ENCODE measurements at places on chromosomes 3 and 15. TPM values are rescaled to one million over a fixed set of nuclear protein-coding genes. Genes with fewer than 3 reads are reported as not detected.

DNA sequence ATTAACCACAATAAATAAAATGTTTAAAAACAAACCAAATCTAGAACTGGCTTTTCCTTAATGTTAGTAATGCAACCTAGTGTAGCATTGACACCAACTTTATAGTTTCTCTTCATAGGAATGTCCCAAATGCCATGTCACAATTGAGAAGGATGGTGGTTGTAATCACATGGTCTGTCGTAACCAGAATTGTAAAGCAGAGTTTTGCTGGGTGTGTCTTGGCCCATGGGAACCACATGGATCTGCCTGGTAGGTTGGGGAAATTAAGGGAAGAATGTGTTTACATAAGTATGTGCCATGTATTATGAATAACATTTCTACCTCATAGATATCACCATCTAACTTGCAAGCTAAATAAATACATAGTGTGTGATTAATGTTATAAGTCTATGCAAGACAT, 84.4 kb upstream of the GOLGA6B start:
- H3K4me3 ChIP-seq, result no peak overlapping the region
- no peak overlapping the region for H3K27ac ChIP-seq
- peaks cover 19% of the 10 kb centered on the region for H3K36me3 ChIP-seq
- DNase-seq, result no peak

- no peaks in the 10 kb centered on the region for H3K27me3 ChIP-seq
- no peak overlapping the region for H3K27ac ChIP-seq
- no peaks in the 10 kb centered on the region for H3K36me3 ChIP-seq
- no peak overlapping the region for H3K4me3 ChIP-seq
- peaks cover 26% of the 10 kb centered on the region for H3K4me1 ChIP-seq
Observed at GRCh38 chr15:70281261-70281810, 183.6 kb upstream of the TLE3 start.

- DNase-seq, result no peak
- H3K36me3 ChIP-seq, result no peaks in the 10 kb centered on the region
- no peak overlapping the region for H3K4me3 ChIP-seq
- H3K27me3 ChIP-seq, result no peaks in the 10 kb centered on the region
Observed at GRCh38 chr3:119300991-119301391, 6.8 kb downstream of the ARHGAP31 start.

DNA sequence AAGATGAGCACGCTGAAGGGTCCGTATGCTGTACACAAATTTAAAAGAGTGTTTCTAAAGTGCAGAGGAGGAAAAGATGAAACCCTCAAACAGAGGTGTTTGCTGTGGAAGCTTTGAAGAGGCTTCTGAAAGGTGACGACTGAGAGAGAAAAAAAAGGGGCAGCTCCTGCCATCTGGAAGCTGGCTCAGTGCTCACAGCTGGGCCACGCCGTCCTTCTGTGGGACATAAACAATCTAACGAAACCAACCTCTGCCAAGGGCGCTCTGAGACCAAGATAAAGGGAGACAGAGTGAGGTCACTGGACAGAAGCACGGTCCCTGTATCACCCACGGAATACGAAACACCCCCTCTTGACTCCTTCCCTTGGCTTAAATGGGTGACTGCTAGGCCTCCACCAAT, 96.3 kb upstream of the SLC6A6 start:
- H3K36me3 ChIP-seq, result no peaks in the 10 kb centered on the region
- peaks cover 2% of the 10 kb centered on the region for H3K4me1 ChIP-seq
- no peak overlapping the region for H3K4me3 ChIP-seq
- no peak overlapping the region for H3K27ac ChIP-seq

- H3K4me3 ChIP-seq, result no peak overlapping the region
- H3K4me1 ChIP-seq, result no peaks in the 10 kb centered on the region
- H3K36me3 ChIP-seq, result no peaks in the 10 kb centered on the region
- H3K27ac ChIP-seq, result no peak overlapping the region
Observed at GRCh38 chr15:48887144-48887543, 9.2 kb downstream of the EID1 start.

DNA sequence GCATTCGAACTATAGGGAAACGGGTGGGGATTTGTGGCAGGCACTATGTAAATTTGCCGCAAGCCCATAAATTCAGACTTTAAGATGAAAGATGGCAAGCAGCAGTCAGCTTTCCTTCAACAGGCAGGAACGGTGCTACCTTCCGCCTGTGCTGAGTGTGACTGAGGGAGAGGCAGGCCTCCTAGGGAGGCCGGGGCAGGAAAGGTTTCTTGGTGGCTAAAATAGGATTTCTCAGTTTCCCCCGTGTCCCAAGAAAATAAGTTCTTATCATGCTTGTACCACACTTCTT, 12.5 kb downstream of the FLNB start:
- no peak for DNase-seq
- H3K4me3 ChIP-seq, result no peak overlapping the region
- H3K4me1 ChIP-seq, result peaks cover 42% of the 10 kb centered on the region
- H3K27ac ChIP-seq, result peak overlapping the region; percentile 94

- no peak overlapping the region for H3K27ac ChIP-seq
- peaks cover 43% of the 10 kb centered on the region for H3K27me3 ChIP-seq
- H3K36me3 ChIP-seq, result no peaks in the 10 kb centered on the region
- no peak for DNase-seq
- H3K4me1 ChIP-seq, result no peaks in the 10 kb centered on the region
Observed at GRCh38 chr15:72932472-72932871, 119.8 kb upstream of the NEO1 start.

GRCh38 chr15:63446255-63446654, 58.1 kb upstream of the USP3 start:
- no peak overlapping the region for H3K27ac ChIP-seq
- H3K4me3 ChIP-seq, result no peak overlapping the region
- no peaks in the 10 kb centered on the region for H3K27me3 ChIP-seq
- no peaks in the 10 kb centered on the region for H3K36me3 ChIP-seq

GRCh38 chr15:76930831-76931396, 635 bp upstream of the RCN2 start:
- peaks cover 13% of the 10 kb centered on the region for H3K36me3 ChIP-seq
- peak overlapping the region; percentile 89 for H3K27ac ChIP-seq
- peak overlapping the region; percentile 78 for H3K4me3 ChIP-seq
- no peak for DNase-seq
- peaks cover 21% of the 10 kb centered on the region for H3K4me1 ChIP-seq

DNA sequence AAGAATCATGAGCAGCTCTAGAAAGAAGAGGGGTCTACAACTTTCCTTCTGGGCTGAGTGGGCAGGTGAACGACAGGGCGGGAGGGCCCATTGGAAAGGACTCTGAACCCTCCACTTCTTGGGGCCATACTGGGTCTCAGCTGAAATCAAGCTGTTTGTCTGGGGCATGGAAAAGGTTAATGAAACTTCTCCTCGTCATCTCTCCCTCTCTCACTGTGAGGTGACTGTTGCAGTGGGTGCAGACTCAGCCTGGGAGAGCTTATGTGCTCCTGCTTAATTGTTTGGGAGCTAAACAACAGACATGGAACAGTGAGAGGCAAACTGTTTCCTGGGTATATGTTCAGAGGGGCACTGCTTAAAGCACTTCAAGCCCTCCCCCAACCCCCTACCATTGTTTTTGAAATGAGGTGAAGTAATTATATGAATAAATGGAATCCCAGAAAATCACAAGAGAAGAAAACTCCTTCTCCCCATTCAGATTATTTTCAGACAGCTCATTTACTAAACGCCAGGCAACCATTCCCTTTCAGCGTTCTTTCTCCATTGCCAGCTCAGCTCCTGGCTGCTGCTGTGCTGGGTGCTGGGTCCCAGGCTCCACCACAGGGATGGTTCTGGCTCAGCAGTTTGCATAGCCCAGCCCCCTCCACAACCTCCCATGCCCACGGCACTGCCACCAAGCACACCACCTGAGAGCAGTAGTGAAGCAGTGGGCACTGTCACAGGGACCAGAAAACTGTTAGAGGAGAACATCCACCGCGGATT, 444.9 kb upstream of the TBL1XR1 start:
- DNase-seq, result no peak
- H3K4me3 ChIP-seq, result no peak overlapping the region
- no peaks in the 10 kb centered on the region for H3K27me3 ChIP-seq
- H3K27ac ChIP-seq, result peak overlapping the region; percentile 14

DNA sequence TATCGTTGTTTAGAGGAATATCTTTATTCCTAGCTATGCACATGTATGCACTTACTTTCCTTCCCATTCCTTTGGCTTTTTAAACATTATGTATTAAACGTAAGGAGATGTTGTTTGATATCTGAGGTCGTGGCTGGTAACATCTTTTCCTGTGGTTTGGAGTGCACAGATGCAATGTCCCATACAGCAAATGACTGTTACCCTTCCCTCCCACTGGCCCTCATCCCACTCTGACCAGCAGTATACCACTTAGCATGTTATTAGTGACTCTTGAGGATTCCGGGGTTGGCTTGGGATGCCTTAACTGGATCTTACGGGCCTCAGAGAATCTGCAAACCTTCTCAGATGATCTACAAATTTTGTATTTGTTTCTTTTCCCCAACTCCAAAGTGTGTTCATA, 34.5 kb downstream of the TGFBR2 start:
- no peak overlapping the region for H3K27ac ChIP-seq
- H3K4me3 ChIP-seq, result no peak overlapping the region
- peaks cover 3% of the 10 kb centered on the region for H3K36me3 ChIP-seq
- DNase-seq, result no peak
- no peaks in the 10 kb centered on the region for H3K27me3 ChIP-seq

DNA sequence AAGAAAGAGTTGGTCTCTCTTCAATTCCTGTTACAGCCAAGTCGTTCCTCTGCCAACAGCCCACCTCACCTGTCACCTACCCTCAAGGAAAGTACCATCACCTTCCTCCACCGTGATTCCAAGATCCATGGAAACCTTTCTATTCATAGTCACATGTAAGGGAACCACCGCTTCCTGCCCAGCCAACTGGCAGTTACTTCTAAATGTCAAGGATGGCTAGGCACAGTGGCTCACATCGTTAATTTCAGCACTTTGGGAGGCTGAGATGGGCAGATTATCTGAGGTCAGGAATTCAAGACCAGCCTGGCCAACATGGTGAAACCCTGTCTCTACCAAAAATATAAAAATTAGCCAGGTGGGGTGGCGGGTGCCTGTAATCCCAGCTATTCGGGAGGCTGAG, 82.8 kb downstream of the FOXP1 start:
- H3K36me3 ChIP-seq, result peaks cover 8% of the 10 kb centered on the region
- H3K4me1 ChIP-seq, result peaks cover 33% of the 10 kb centered on the region
- DNase-seq, result no peak
- no peaks in the 10 kb centered on the region for H3K27me3 ChIP-seq
- no peak overlapping the region for H3K27ac ChIP-seq

GRCh38 chr3:110569073-110569472, 502.5 kb upstream of the NECTIN3 start:
- no peak overlapping the region for H3K4me3 ChIP-seq
- no peak for DNase-seq
- H3K4me1 ChIP-seq, result no peaks in the 10 kb centered on the region
- H3K27me3 ChIP-seq, result no peaks in the 10 kb centered on the region
- H3K27ac ChIP-seq, result no peak overlapping the region
- H3K36me3 ChIP-seq, result peaks cover under 1% of the 10 kb centered on the region

GRCh38 chr15:64619880-64620839, 155.2 kb downstream of the RBPMS2 start:
- peak overlapping the region; percentile 71 for H3K27ac ChIP-seq
- no peak for DNase-seq
- no peaks in the 10 kb centered on the region for H3K27me3 ChIP-seq
- H3K4me1 ChIP-seq, result peaks cover 56% of the 10 kb centered on the region
- H3K36me3 ChIP-seq, result peaks cover 3% of the 10 kb centered on the region
- no peak overlapping the region for H3K4me3 ChIP-seq

DNA sequence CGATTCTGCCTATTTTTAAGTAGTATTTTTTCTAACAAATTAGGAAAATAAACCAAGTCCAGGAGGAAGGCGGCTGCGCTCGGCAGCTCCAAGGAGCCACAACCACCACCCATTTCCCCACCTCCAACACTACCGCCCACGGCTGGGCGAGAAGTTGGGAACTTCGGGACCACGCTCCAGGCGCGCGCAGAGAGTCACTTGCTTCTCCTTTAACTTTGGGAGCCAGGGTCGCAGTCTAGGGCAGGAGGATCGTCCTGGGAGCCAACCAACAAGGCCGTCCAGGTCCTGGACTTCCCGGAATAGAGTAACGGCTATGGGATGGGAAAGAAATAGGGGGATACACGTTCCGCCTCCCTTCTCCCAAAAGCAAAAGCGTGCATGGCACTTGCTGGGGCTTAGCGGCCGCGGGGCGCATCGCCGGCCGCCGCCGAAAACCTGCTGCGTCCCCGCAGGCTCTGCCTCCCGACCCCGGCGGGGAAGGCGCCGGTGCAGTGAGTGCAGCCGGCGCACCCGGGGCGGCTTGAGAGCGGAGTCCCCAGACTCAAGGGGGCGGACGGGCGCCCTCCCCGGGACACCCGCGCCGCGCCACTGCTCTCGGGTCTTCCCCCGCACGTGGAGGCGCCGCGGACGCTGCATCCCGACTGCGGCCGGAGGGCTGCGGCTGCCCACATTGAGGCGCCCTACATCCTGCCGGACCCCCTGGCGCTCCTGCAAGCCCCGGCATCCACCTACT, 699 bp downstream of the MEGF11 start:
- peaks cover 13% of the 10 kb centered on the region for H3K4me1 ChIP-seq
- H3K27ac ChIP-seq, result no peak overlapping the region
- peak overlapping the region; percentile 68 for H3K4me3 ChIP-seq
- H3K27me3 ChIP-seq, result peaks cover 92% of the 10 kb centered on the region
- no peaks in the 10 kb centered on the region for H3K36me3 ChIP-seq
- peak; percentile 25 for DNase-seq

GRCh38 chr15:64483749-64484148, 23.4 kb downstream of the ZNF609 start:
- peaks cover 16% of the 10 kb centered on the region for H3K4me1 ChIP-seq
- no peaks in the 10 kb centered on the region for H3K27me3 ChIP-seq
- peaks cover 12% of the 10 kb centered on the region for H3K36me3 ChIP-seq
- no peak overlapping the region for H3K4me3 ChIP-seq
- no peak for DNase-seq

Gene ALDH1L1
- 1.2 TPM for total RNA-seq

Gene ATP1B3
- 139 TPM for total RNA-seq

Gene OXTR
- total RNA-seq, result 12.7 TPM

Gene MME
- 31.7 TPM for total RNA-seq

Gene PDZRN3
- 42.9 TPM for total RNA-seq

Gene CKMT1B
- total RNA-seq, result 0.44 TPM

Gene SERPINI2
- not detected for total RNA-seq

Gene UNC13C
- total RNA-seq, result 2.7 TPM

Gene KCNH8
- total RNA-seq, result 1.5 TPM

Gene ACKR4
- total RNA-seq, result not detected

Gene ADAMTS17
- 42.1 TPM for total RNA-seq

Gene IL17RE
- total RNA-seq, result 23.6 TPM

Gene DNAJA4
- 0.13 TPM for total RNA-seq

All from mesothelial cell of epicardium (in vitro differentiated cells).